Stimulated activated CD4-positive, alpha-beta T cell treated with anti-CD3 and anti-CD28 coated beads, Interleukin-15, amount 100 ng/mL, for 1 hour (primary cell): ENCODE measurements at places on chromosomes 5 and 9.
A peak's percentile ranks its signal among the peaks of the same experiment; 100 is the strongest.

GRCh38 chr5:59542851-59543820 lies 350.4 kb downstream of the PDE4D start:
- no peak for DNase-seq

DNA sequence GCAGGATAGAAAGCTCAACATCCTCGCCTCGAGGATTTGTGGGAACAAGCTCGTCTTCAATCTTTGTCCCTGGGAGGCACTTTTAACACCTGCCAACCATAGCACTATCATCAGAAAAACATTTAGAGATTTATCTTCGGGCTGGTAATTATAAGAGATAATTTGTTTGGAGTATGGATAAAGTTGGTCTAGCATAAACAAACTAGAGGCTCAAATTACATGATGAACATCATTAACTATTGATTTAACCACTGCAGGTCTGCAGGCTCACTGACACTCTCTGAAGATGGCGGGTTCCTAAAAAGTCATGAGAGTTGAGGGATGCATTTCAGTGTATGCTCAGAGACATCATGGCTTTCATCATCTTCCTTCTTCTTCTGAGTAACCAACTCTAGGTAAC lies 25.8 kb upstream of the PCA3 start:
- no peak for DNase-seq

DNA sequence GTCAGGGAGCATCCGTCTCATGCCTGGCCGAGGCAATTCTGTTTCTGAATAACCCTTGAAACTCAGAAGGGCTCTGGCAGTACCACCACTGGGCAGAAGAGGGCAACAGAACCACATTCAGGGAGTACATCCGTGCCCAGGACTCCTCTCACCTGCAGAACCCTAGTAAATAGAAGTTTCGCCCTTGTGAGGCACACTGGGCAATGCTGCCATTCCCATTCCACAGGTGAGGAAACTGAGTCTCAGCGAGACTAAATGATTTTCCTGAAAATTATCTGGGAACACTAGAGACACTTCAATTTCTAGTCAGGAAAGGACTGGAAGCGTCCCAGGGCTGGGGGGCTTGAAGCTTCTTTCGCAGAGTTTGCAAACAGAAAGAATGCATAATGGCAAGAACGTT lies 74.7 kb downstream of the FGF1 start:
- peak; percentile 60 for DNase-seq

DNA sequence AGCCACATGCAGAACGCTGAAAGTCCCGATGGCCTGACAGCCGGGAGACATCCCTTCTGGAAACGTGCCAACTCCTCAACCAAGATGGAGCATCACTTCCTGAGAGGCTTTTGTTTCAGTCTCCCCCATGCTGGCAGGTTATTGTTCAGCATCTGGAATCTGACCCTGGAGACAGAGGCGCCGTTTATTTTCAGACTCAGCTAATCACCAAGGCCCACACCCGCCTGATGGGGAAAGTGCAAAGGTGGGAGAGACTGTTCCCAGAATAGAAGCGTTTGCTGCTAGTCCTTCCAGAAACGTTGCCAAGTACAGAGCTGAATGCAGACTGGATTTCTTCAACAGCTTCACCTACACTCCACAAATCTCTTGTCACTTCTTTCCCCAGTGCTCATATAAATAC lies 41.8 kb upstream of the S1PR3 start:
- no peak for DNase-seq

- DNase-seq, result no peak
Observed at GRCh38 chr9:131410044-131410491, 16.2 kb downstream of the PRRC2B start.

- no peak for DNase-seq
Observed at GRCh38 chr5:115785381-115786065, 30.9 kb downstream of the CDO1 start.

DNA sequence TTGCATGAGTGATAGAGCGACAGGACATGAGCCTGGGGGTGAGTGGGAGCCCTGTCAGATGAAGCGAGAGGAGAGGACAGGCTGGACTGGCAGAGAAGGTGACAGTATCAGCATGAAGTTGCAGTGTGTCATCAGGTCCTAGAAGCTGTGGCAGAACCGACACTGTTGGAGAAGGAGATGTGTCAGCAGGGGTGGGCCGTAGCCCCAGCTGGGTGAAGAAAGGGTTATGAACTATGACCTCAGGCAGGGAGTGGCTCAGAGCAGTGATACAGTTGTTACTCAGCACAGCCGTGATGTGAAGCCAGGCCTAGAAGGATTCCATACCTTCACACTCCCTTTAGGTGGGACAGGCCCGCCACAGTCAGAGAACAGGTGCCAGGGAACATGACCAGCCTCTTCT lies 7.6 kb downstream of the PCYOX1L start:
- no peak for DNase-seq

DNA sequence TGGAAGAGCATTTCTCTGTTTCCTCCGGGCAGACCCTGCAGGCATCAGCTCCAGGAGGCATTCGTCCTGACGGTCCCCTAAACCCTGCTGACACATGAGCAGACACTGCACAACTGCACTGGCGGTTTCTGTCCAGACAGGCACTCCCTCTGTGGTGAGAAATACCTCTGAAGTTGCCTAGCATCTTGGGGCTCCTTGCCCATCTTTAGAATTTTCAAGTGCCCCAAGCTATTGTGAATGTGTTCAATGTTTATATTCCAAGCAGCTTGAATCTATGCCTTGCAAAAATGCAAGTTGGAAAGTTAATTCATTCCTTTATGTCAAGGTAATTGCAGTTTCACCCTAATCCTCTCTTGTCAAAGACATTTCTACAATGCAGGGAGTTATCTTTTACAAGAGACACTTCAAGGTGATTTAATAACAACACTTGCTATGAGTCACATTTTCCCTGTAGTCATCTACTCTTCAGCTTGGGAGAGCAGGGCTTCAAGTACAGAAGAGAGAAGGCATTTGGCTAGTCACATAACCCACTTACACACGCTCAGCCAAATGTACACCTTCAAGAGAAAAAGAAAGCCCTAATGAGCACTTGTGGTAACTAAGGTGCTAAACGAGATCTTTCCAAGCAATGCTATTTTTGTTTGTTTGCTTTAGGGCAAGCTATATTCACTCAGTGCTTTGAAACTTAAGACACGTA lies 302.5 kb downstream of the MLLT3 start:
- no peak for DNase-seq

DNA sequence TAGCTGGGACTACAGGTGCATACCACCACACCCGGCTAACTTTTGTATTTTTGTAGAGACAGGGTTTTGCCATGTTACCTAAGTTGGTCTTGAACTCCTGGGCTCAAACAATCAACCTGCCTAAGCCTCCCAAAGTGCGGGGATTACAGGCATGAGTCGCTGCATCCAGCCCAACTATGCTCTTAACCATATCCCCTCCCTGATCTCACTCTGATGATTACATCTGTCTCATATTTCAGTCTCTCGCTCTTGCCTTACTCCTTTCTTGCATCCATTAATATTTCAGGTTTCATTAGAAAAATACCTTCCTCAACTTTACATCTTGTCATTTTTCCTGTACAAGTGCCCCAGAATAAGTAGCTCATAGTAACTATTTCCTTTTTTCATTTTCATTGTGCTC lies 61.0 kb upstream of the BASP1 start:
- DNase-seq, result no peak

GRCh38 chr5:38011668-38012188 lies 171.9 kb upstream of the GDNF start:
- no peak for DNase-seq

- no peak for DNase-seq
Observed at GRCh38 chr5:135571066-135571609, 7.7 kb downstream of the CXCL14 start.

DNA sequence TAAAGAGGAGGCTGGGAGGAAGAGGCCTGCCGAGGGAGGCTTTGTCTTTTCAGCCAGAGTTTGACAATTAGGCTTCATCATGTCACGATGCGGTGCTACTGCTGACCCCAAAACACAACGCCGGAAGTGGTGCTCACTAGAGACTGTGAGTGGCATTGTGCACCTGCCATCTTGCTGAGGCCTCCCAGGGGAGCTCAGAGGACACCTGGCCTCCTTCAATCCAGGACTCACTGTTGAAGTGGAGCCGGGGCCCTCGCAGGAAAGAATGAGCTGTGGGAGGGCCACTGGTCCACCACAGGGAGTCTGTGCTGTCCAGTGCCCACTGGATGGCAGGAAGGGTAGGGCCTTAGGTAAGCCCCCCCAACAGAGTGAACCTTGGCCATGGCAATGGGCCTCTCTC lies 12.7 kb upstream of the SLC25A48 start:
- no peak for DNase-seq

DNA sequence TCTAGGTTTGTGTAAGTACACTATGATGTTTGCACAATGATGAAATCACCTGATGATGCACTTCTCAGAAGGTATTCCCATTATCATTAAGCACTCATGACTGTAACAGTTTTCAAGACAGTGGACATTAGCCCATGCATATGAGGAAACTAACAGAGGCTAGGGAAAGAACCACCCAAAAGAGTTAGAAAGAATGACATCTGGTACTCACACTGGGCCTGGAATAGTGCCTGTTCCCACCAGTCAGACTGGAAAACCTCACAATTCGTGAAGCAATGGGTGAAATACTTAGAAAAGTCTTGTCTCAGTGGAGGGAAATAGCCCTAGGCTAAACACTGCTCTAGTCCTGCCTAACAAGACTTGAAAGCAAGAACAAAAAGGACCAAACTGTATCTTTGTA lies 117.4 kb upstream of the GDNF start:
- no peak for DNase-seq

- no peak for DNase-seq
Observed at GRCh38 chr5:139342423-139342723, 719 bp downstream of the PAIP2 start.

- DNase-seq, result no peak
Observed at GRCh38 chr5:141850786-141851185, 27.4 kb downstream of the PCDH1 start.

- DNase-seq, result no peak
Observed at GRCh38 chr5:159092972-159093371, 6.7 kb downstream of the EBF1 start.

DNA sequence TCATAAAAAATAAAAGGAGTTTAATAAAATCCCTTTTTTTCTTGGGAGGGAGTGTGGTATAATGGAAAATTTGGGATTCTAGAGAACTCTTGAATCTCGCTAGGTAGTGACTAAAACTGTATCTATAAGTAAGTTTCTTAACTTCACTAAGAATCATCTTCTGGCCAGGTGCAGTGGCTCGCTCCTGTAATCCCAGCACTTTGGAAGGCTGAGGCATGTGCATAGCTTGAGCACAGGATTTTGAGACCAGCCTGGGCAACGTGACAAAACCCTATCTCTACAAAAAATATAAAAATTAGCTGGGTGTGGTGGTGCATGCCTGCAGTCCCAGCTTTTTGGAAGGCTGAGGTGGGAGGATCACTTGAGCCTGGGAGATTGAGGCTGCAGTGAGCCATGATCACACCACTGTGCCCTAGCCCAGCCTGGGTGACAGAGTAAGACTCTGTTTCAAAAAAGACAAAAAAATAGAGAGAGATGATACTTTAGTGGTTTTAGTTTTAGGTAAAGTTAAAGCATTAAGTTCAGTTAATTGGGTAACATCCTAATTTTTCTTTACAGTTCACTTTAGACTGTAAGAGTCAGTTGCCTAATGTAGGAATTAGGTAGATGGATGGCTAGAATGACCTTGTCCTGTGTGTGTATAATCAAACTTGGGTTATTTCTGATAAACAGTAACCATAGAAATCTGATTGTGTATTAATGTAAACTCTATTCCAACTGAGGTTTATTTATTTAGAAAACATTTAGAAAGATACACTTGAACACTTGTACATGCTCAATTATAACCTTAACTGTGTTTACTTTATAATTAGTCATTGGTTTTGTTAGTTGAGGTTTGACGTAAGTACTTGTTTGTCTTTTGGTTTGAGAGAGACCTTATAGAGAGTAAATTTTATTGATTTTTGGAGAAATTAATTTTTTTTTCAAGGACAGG lies 17.8 kb downstream of the UNC13B start:
- DNase-seq, result no peak

DNA sequence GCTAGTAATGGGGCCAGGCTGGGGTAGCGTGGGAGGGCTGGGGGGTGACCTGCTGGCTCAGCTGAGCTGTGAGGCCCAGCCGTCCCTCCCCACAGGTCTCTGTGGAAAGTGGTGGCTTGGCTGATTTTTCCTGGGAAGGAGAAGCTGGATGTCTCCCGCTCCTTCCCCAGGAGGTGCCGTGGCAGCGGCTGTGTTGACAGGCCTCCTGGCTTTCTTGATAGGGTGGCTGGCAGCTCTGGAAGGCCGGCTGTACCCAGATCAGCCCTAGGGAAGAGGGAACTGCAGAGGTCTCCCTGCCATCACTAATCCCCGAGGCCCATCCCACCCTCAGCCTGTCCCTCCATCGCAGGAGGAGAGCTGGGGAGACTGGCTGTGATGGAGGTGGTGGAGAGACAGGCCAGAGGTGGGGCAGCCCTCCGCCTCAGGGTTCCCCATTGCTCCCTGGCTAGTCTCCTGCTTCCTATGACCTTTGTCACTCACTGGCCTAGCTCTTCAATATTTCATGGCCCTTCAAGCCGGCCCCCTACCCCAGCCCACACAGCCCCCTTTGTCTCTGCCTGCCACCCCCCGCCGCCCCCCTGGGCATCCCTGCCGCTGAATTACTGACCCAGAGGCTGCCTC lies 6.8 kb downstream of the CXXC5 start:
- no peak for DNase-seq

GRCh38 chr9:12276505-12276904 lies 416.7 kb upstream of the TYRP1 start:
- no peak for DNase-seq

- DNase-seq, result no peak
Observed at GRCh38 chr9:123389070-123389469, 33.1 kb downstream of the CRB2 start.

DNA sequence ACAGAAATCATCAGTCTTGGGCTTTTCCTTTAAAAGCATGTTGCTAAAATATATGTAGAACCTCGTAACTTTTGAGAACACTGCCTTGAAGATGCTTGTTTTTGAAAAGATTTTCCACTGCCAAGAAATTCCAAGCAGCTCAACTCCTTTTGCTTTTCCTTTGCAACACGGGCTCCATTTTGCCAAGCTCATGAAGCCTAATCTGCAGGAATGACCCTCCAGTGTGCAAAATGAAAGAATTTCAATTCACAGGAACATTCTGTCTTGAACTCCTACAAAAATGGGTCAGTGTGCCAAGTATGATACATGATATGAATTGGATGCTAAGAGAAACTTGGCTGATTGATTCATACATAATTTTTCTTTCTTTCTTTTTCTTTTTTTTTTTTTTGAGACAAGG lies 35.4 kb upstream of the ERCC6L2 start:
- no peak for DNase-seq

GRCh38 chr5:61677220-61677619 lies 345.2 kb downstream of the ZSWIM6 start:
- no peak for DNase-seq
